ENCODE measurements at places on chromosomes 7 and 10.
A peak's percentile ranks its signal among the peaks of the same experiment; 100 is the strongest.

DNA sequence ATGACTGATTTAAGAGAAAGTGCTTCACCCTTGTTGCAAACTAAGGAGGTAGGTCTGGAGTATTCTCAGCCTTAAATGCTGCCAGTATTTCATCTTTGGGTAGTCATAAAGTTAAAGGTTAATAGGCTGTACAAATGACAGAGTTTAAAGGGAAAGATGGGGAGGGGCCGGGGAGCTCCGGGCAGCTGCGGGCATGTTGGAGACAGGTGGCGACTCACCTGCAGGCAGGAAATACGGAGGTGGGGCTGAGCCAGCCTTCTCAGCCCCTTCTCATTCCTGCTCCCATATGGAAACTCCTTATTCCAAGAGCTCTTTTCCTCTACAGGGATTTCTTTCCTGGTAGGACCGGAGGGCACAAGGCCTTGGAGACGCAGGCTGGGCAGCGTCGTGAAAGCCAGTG is 31.8 kb upstream of the HMX3 start:
- DNase-seq = no peak
- no peaks in the 10 kb centered on the region for H3K4me1 ChIP-seq
- H3K27ac ChIP-seq = no peak overlapping the region
- no peaks in the 10 kb centered on the region for H3K27me3 ChIP-seq
- H3K36me3 ChIP-seq = no peaks in the 10 kb centered on the region

- DNase-seq = no peak
- no peak overlapping the region for H3K27ac ChIP-seq
- H3K36me3 ChIP-seq = no peaks in the 10 kb centered on the region
- no peak overlapping the region for H3K4me3 ChIP-seq
- no peaks in the 10 kb centered on the region for H3K4me1 ChIP-seq
- H3K27me3 ChIP-seq = no peaks in the 10 kb centered on the region
Observed at GRCh38 chr7:142469696-142470543, 212.1 kb upstream of the PRSS58 start.

GRCh38 chr7:108455551-108455997 is 662 bp downstream of the NRCAM start:
- H3K27ac ChIP-seq = no peak overlapping the region
- peaks cover 11% of the 10 kb centered on the region for H3K4me1 ChIP-seq
- DNase-seq = no peak
- no peaks in the 10 kb centered on the region for H3K36me3 ChIP-seq
- H3K27me3 ChIP-seq = no peaks in the 10 kb centered on the region
- peak overlapping the region; percentile 65 for H3K4me3 ChIP-seq

DNA sequence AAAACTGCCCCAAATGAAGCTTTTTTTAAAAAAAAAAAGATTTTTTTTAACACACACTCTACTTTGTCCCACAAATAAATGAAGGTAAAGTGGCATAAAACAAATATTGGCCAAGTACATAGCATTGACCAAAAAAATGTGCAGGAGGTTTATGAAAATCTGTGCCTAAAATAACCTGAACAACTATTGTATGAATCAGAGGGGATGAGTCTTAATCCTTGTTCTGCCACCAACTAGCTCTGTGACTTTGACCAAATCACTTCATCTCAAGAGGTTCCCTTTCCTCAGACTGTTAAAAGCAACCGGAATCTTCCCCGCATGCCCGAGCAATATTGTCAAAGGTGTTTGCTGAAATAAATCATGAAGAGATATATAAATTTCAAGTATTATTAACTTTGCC is 150.4 kb upstream of the NEBL start:
- H3K36me3 ChIP-seq = no peaks in the 10 kb centered on the region
- no peak overlapping the region for H3K27ac ChIP-seq
- no peaks in the 10 kb centered on the region for H3K4me1 ChIP-seq
- H3K4me3 ChIP-seq = no peak overlapping the region

- H3K27ac ChIP-seq = peak overlapping the region; percentile 65
- H3K36me3 ChIP-seq = peaks cover 11% of the 10 kb centered on the region
- no peaks in the 10 kb centered on the region for H3K27me3 ChIP-seq
Observed at GRCh38 chr10:12993595-12993994, 7.9 kb downstream of the CCDC3 start.

- H3K27ac ChIP-seq = peak overlapping the region; percentile 95
- peaks cover 15% of the 10 kb centered on the region for H3K4me1 ChIP-seq
- no peak overlapping the region for H3K4me3 ChIP-seq
- no peaks in the 10 kb centered on the region for H3K36me3 ChIP-seq
- no peaks in the 10 kb centered on the region for H3K27me3 ChIP-seq
Observed at GRCh38 chr10:97538411-97538810, 34.2 kb upstream of the ANKRD2 start.

DNA sequence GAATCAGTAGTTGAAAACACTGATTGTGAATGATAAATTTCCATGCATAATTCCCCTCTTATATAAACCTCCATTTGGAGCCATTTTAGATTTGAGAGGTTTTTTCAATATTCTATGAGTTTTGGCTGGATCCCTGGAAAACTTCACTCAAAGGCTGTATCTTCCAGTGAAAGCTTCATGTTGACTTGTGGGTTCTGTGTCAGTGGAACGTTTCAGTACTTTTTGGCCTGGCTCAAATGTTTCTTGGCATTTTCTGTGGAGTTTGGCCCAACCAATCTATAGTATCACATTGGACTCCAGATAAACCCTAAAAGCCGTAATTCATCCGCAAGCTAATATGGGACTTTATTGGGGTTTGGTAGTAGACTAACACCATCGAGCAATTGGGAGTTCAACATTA is 172.6 kb upstream of the PRPS1L1 start:
- H3K27me3 ChIP-seq = no peaks in the 10 kb centered on the region
- H3K36me3 ChIP-seq = no peaks in the 10 kb centered on the region
- H3K27ac ChIP-seq = peak overlapping the region; percentile 52
- H3K4me1 ChIP-seq = peaks cover 4% of the 10 kb centered on the region

GRCh38 chr7:38025815-38026214 is 105.4 kb downstream of the EPDR1 start:
- DNase-seq = no peak
- no peak overlapping the region for H3K27ac ChIP-seq
- no peaks in the 10 kb centered on the region for H3K27me3 ChIP-seq

DNA sequence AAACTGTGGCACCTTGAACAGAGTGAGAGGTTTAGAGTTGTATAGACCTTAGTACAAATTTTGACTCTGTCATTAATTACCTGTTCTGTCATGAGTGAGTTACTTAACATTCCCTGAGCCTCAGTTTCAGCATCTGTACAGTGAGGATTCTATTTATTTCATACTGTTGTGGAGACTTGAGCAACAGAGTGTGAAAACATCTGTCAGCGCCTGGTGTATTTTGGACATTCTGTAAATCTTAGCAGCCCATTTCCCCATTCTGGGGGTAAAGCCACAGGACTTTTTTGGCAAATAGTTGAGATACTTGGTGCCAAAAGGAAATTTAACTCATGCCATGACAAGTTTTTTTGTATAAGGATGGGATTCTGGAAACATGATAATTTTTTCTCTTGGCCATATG is 94.8 kb downstream of the AUTS2 start:
- no peak overlapping the region for H3K4me3 ChIP-seq
- no peaks in the 10 kb centered on the region for H3K36me3 ChIP-seq
- no peaks in the 10 kb centered on the region for H3K27me3 ChIP-seq
- no peaks in the 10 kb centered on the region for H3K4me1 ChIP-seq
- no peak for DNase-seq

GRCh38 chr10:61882621-61883370 is 18.7 kb upstream of the ARID5B start:
- no peak overlapping the region for H3K4me3 ChIP-seq
- H3K36me3 ChIP-seq = no peaks in the 10 kb centered on the region
- no peak overlapping the region for H3K27ac ChIP-seq
- no peak for DNase-seq

- no peak overlapping the region for H3K4me3 ChIP-seq
- DNase-seq = no peak
- H3K4me1 ChIP-seq = no peaks in the 10 kb centered on the region
- H3K27me3 ChIP-seq = no peaks in the 10 kb centered on the region
- no peaks in the 10 kb centered on the region for H3K36me3 ChIP-seq
Observed at GRCh38 chr10:92967641-92968040, 93.0 kb upstream of the CYP26C1 start.

DNA sequence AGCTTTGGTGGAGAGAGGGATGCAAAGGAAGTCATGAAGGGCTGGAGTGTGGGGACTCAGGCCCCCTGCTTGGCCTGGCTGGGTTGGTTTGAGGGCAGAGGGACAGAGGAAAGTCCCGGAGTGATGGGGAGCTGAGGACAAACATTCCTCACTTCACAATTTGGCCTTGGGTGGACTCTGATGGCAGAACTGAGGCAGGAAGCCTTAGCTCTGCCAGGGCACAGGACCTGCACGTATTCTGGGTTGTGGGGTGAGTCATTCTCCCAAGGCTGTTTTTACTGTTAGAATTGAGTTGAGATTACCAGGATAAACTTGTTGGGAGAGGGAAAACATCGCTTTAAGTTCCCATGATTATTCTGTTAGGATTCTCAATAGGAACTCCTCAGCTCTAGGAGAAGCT is 2.6 kb downstream of the GOLGA7B start:
- H3K4me1 ChIP-seq = peaks cover 4% of the 10 kb centered on the region
- no peaks in the 10 kb centered on the region for H3K27me3 ChIP-seq
- H3K27ac ChIP-seq = no peak overlapping the region
- H3K36me3 ChIP-seq = no peaks in the 10 kb centered on the region

- no peaks in the 10 kb centered on the region for H3K4me1 ChIP-seq
- no peaks in the 10 kb centered on the region for H3K27me3 ChIP-seq
Observed at GRCh38 chr7:70014472-70015177, 416.4 kb downstream of the AUTS2 start.
